ENCODE measurements at places on chromosomes 7 and 10.

- DNase-seq, result no peak
Observed at GRCh38 chr7:120303105-120303504, 30.1 kb downstream of the KCND2 start.

GRCh38 chr10:17003151-17003550 is 126.5 kb downstream of the CUBN start:
- DNase-seq, result peak; percentile 65

DNA sequence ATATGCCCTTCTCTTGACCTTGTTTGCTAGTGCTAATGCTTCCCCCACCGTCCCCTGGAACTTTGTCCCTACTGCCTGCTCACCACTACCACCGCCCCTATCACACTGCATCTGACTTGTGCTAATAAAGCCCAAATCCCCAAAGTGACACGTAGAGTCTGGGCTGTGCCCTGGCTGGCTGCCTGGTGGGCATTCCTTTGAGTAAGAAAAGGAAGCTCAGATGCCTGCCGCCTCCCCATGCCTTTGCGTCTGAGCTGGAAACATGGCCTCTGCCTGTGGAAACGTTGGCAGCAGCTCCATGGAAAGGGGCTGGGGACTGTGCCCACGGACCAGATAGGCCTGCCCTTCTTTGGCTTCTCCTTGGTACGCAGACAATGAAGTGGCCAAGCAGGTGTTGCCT is 138.3 kb downstream of the CYP26A1 start:
- DNase-seq, result no peak

DNA sequence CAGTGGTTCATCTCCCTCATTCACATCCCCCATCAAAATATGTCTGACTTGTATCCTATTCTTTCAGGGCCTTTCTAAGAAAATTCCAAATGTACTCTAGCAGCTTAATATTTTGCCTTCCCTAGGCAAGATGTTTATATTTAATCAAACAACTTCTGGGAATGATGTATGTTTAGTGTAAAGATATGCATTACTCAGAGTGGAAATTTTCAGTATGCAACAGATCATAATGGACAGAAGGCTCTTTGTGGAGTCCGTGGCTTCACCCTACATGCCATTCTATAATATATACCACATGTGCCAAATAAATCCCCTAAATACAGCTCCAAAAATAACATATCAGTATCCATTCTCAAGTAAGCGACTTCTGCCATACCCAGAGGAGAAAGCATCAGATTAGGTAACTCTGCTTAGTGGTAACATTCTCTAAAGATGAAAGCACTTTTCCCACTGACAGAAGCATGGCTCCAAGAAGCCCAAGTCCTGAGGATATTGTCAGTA is 316.6 kb downstream of the KCNMA1 start:
- DNase-seq, result no peak

- DNase-seq, result no peak
Observed at GRCh38 chr10:69684020-69684980, 54.3 kb downstream of the FAM241B start.

- DNase-seq, result no peak
Observed at GRCh38 chr7:22400150-22400814, 43.3 kb upstream of the RAPGEF5 start.

All from activated CD8-positive, alpha-beta memory T cell treated with anti-CD3 and anti-CD28 coated beads for 1 hour (primary cell).